Astrocyte (in vitro differentiated cells and primary cell): ENCODE measurements at places on chromosomes 5 and 9.

DNA sequence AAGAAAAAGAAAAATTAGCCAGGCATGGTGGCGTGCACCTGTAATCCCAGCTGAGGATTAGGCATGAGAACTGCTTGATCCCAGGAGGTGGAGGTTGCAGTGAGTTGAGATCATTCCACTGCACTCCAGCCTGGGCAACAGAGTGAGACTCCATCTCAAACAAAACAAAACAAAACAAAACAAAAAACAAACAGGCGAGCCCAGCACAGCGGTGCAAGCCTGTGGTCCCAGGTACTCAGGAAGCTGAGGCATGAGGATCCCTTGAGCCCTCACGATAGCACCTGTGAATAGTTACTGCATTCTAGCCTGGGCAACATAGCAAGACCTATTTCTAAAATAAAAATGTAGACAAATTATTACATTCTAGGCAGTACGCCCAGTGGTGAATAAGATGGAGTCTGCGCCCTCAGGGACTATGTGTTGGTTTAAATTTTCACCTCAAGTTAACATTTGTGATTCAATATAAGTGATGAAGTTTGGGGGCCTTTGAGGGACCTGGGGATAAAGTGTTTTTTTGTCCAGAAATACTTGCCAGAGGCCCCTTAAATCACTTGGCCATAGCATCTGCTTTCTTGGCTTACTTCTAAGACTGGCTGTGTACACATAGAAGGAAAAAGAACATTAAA, 3.4 kb upstream of the GAPVD1 start:
- no peaks in the 10 kb centered on the region for H3K27me3 ChIP-seq
- H3K36me3 ChIP-seq: no peaks in the 10 kb centered on the region
- H3K4me1 ChIP-seq: peaks cover 7% of the 10 kb centered on the region
- no peak overlapping the region for H3K4me3 ChIP-seq
- DNase-seq: no peak
- no peak overlapping the region for H3K27ac ChIP-seq

DNA sequence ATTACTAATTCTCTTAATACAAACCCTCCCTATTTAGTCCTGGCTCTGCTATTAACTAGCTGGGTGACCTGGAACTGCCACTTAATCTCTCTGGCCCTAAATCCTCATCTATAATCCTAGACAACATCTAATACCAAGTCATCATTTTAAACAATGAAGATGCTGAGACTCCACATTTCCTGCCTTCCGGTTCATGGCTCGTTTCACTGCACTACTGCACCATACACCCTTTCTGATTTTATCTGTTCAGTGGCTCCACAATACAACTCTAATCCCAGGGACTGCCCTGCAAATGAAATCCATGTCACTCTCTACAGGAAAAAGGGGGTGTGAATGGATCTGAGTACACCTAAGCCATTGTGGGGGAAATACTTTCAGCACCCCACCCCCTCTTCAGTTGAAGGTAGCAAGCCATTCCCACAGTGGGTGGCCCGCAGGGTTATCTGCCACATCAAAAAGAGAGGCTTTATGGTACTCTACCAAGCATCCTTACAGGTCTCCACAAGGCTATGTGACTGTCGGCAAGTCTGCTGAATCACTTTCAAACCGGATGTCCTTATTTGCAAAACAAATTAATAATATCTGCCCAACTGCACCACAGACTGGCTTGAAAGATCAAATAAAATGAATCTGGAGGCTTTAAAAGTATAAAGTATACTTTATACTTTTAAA, 89.5 kb downstream of the EPB41L4A start:
- H3K27ac ChIP-seq: no peak overlapping the region
- no peak for DNase-seq
- no peaks in the 10 kb centered on the region for H3K36me3 ChIP-seq
- no peaks in the 10 kb centered on the region for H3K4me1 ChIP-seq
- no peaks in the 10 kb centered on the region for H3K27me3 ChIP-seq

- no peaks in the 10 kb centered on the region for H3K27me3 ChIP-seq
These were observed 102.2 kb upstream of the SPATA31D4 start for GRCh38 chr9:81825846-81826516.

DNA sequence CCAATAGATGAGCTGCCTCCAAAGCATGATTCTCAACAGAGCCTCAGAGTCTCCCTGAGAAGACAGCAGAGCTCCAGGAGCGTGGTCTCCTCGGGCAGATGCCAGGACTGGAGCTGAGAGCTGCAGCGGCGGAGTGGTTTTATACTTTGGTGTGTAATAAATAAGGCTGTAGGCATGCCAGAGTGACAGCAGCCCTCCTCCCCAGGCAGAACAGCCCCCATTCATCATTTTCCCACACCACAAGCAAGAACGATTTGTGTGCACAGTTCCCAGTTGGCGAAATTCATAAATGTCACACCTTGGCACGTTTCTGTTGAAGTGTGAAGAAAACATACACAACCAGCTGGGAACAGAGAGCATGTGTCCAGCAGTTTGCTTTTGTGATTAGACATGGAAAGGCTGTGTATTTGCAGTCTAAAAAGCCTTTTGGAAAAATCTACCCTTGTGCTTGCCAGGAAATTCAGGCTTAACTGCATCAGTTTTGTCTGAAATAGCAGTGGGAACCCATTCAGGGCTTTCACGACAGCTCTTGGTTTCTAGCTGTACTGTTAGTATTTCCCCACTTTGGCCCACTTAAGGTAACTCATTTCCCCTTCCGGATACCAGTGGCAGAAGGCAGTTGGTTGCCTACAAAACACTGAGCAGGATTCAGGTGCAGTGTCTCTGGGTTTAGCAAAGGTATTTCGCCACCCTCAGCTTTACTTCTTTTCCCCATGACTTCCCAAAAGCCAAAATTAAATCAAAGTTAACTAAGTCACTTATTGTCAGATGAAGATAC, at the start of gene C1QTNF3:
C1QTNF3 (minus strand) TSS at position 115 of the 778 bp plus-strand sequence; CDS start at position 27, 88 bp downstream.
- no peaks in the 10 kb centered on the region for H3K27me3 ChIP-seq
- H3K27ac ChIP-seq: no peak within 1 kb of the TSS
- H3K36me3 ChIP-seq: no peaks in the 10 kb centered on the region
- H3K4me3 ChIP-seq: no peak within 1 kb of the TSS
- peak; percentile 57 for DNase-seq

- H3K27ac ChIP-seq: no peak overlapping the region
- no peaks in the 10 kb centered on the region for H3K27me3 ChIP-seq
- peaks cover 14% of the 10 kb centered on the region for H3K4me1 ChIP-seq
- no peak overlapping the region for H3K4me3 ChIP-seq
- no peaks in the 10 kb centered on the region for H3K36me3 ChIP-seq
- peak; percentile 80 for DNase-seq
These were observed 165.0 kb downstream of the FBXL17 start for GRCh38 chr5:108216890-108217289.

GRCh38 chr5:52760695-52761366, 26.9 kb upstream of the ITGA1 start:
- no peaks in the 10 kb centered on the region for H3K36me3 ChIP-seq
- no peaks in the 10 kb centered on the region for H3K4me1 ChIP-seq
- no peak overlapping the region for H3K27ac ChIP-seq

DNA sequence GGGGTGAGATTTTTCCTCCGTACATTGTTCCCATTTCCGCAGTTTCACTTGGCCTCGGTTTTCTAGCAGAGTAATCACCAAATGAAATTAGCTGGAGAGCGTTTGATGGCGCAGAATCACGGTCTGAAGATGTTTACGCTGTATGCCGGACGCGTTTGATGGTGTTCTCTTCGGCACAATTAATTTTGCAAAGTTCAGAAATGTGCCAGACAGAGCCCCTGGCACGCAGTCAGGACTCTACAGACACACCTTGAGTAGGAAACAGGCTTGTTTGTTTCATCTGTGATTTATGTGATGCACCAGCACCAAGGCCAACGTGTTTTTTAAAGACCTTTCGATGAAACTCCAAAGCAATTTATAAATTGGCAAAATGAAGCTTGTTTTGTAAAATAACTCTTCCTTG, 863 bp upstream of the LIFR start:
- H3K27ac ChIP-seq: peak overlapping the region; percentile 88
- H3K36me3 ChIP-seq: no peaks in the 10 kb centered on the region
- no peak for DNase-seq
- H3K4me1 ChIP-seq: peaks cover 8% of the 10 kb centered on the region

GRCh38 chr9:107426126-107426525, 63.4 kb downstream of the KLF4 start:
- DNase-seq: no peak
- no peak overlapping the region for H3K27ac ChIP-seq
- no peaks in the 10 kb centered on the region for H3K36me3 ChIP-seq
- H3K4me1 ChIP-seq: no peaks in the 10 kb centered on the region

DNA sequence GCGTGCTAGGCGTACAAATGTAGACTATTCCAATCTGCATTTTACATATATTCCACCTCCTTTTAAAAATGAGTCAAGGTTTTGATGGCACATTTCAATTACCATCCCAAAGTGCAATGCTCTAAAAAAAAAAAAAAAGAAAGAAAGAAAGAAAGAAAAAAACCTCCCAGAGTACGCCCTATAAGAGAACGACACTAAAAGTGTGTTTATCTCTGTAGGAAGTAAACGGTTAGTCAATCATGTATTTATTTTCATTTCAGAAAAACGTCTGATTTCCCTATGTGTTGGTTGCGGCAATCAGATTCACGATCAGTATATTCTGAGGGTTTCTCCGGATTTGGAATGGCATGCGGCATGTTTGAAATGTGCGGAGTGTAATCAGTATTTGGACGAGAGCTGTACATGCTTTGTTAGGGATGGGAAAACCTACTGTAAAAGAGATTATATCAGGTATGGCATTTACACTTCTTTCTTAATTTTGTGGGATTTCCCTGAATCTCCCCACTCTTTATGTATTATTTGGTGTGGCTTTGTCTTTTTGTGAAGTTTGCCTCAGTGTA, 1.1 kb downstream of the ISL1 start:
- H3K4me3 ChIP-seq: no peak overlapping the region
- H3K36me3 ChIP-seq: no peaks in the 10 kb centered on the region
- H3K27me3 ChIP-seq: peaks cover 88% of the 10 kb centered on the region
- peaks cover 4% of the 10 kb centered on the region for H3K4me1 ChIP-seq
- DNase-seq: no peak
